H1 (cell line): ENCODE measurements at places on chromosomes 5 and 9. TPM values are rescaled to one million over a fixed set of nuclear protein-coding genes. Genes with fewer than 3 reads are reported as not detected.

DNA sequence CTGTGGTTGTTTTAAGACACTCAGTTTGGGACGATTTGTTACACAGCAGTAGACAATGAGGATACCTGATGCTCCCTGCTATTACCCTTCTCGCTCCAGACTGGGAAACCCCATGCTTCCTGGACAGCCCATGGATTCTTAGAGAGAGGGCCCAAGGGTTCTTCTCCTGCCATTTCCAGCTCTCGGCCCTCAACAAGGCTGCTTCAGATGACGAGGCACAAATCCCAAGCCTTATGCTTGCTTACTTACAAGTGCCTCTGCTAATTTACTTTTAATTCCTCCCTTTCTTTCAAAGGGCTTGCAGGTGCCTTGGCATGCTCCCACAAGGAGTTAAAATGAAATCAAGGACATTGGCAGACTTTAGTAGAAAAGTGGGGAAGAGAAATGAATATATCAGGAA lies 79.4 kb downstream of the GADD45G start:
- DNase-seq: no peak

DNA sequence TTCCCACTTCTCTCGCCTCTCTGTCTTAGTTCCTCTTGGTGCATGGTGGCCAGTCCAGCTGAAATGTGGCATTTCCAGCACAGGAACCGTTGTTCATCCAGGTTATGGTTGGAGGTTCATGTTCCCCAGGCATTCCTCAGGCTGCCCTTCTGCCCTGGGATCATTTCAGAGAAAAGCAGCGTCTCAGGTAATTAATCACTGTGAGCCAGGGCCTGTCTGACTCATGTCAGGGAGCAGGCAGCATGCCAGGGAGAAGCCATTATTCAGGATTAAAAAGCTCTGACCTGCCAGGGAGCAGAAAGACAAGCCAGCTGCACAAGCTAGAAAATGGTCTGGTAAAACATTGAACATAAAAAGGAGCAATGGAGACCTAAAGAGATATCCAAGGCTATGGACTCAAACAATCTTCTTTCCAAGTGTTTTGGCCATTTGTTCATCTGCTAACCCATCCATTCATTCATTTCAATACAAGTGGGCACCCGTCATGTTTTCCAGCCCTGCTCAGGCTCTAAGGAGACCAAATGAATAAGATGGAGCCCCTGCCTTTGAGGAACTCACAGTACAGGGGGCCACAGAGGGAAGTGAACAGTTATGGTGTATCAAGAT lies 241.4 kb downstream of the DRD1 start:
- no peak for DNase-seq

GRCh38 chr5:3599226-3600105 lies 3.8 kb downstream of the IRX1 start:
- no peak for DNase-seq

DNA sequence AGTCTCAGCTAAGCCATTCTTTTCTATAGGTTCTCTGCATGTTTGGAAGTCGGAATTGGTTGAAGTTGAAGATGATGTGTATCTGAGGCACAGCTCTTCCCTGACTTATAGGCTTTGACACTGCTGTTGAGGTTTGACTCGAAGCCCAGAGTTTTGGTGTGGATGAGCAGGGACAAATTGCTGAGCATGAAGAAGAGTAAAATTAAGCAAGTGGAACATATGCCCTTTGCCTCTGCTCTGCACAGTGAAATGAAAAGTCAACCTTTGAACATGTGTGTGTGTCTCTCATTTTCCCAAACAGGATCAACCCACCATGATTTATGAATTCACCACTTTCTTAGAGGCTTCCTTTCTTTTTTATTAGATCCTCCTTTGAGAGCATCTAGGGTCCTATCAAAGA lies 8.5 kb downstream of the HMHB1 start:
- DNase-seq: no peak

Gene SPATA31A3
- total RNA-seq: not detected in 2 replicates

- DNase-seq: no peak
Observed at GRCh38 chr5:112586596-112587062, 151.1 kb upstream of the APC start.

Gene IFNK
- total RNA-seq: not detected in 2 replicates

- DNase-seq: no peak
Observed at GRCh38 chr5:56307714-56308333, 74.7 kb upstream of the ANKRD55 start.

Gene SLC6A18
- total RNA-seq: not detected in 2 replicates

GRCh38 chr9:135198144-135198543 lies 110.7 kb downstream of the OLFM1 start:
- no peak for DNase-seq

GRCh38 chr5:151627650-151628049 lies 36.5 kb upstream of the FAT2 start:
- DNase-seq: no peak

DNA sequence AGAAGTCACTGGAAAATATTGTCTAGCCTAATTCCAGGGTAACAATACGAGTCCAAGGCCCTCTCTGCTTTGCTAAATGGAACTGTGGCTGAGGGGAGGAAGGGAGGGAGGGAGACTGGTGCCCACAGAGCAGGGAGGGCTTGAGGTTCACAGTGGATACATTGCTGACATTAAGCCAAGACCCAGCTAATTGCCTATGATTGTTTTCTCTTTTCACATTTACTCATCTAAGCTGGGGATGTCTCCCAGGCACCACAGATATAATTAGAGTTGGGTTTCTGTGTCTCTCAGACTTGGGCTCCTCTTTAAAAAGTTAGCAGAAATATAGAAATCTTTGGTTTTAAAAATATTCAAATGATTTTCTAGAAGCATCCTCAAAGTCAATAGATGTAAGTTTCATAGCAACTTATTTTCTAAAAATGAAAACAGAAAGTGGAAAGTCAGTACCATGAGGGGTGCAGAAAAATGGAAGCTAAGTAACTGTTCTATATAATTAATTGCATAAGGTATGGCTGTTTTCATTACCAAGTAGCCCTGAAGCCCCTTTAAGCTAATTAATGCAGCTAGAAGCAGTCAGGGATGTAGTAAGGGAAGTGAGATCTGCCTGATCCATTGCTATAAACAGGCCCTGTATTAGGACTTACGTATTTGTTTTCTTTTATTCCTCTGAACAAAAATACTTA lies 259.8 kb downstream of the NDUFS4 start:
- no peak for DNase-seq

GRCh38 chr5:50745221-50745910 lies 78.9 kb downstream of the PARP8 start:
- no peak for DNase-seq

Gene ZMYND19
- total RNA-seq: 58.5 and 58.7 TPM in 2 replicates

- DNase-seq: no peak
Observed at GRCh38 chr5:109630093-109630492, 59.6 kb upstream of the MAN2A1 start.

GRCh38 chr5:148541054-148541835 lies 113.1 kb downstream of the HTR4 start:
- no peak for DNase-seq

DNA sequence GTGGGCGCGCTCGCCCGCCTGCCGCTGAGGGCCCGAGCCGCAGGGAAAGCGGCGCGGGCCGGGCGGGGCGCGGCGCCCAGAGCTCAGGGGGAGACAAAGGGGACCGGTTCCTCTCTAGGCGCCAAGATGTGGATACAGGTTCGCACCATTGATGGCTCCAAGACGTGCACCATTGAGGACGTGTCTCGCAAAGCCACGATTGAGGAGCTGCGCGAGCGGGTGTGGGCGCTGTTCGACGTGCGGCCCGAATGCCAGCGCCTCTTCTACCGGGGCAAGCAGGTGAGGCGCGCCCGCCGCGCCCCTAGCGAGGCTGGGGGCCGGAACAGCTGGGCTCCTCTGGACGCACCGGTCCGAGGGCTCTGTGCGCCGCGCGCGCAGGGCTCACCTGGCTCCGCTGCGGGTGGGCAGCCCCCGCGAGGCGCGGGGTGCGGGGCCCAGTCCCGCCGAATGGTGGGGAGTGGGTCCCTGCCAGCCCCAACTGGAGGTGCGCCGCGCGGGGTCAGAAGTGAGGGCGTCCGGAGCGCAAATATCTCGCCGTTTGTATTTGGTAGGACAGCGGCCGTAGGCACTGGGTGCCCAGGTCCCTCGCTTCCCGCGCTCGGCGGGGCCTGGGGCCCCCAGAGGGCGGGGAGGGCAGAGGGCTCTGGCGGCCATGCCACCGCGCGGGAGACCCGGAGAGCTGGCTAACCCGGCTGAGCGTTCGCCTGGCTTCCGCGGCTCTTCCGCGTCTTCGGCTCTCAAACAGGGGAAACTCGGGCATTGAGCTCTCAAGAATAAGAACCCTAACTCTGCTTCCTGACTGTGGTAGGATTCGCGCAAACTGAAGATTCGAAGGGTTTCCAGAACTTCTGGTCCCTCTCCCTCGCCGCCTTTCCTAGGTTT lies 607 bp downstream of the UHRF2 start:
- DNase-seq: no peak

- no peak for DNase-seq
Observed at GRCh38 chr5:34957857-34958690, 28.7 kb downstream of the DNAJC21 start.

- DNase-seq: no peak
Observed at GRCh38 chr5:164048359-164048926, 543.0 kb downstream of the MAT2B start.

DNA sequence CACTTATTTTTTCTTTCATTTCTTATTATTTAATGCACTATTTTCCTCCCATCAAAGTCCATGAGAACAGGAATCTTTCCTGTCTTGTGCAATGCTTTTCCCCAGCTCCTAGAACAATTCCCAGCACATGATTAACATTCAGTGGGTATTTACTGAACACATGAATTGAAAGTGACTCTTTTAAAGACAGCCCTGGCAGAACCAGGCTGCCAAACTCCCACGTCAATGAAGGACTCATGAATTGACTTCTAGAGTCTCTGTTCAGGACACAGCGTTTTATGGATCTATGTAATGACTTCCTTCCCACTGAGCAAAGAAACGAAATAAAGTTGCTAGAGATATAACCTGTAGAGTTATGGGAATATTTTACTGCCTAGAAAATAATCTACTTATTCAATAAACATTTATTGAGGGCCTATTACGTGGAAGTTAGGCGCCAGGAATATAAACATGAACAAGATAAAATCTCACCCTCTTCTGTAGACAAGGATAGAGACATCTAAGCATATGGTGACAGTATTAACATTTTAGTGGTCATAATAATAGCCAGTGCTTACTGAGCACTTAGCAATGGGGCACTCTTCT lies 485.9 kb upstream of the KLF4 start:
- no peak for DNase-seq

DNA sequence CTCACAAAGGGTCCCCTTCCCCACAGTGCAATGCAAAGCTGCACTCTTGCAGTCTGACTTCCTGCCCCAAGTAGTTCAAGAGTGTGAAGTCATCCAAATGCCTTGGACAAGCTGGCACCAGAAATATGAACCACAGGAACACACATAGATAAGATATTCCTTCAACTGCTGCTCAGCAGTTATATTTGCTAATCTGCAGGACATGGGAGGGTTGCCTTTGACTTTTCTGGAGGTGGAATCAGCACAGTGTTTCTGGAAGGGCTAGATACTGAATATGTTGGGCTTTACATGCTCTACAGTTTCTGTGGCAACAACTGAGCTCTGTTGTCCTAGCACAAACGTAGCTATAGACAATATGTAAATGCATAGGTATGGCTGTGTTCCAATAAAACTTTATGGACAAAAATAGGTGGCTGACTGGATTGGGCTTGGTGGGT lies 96.7 kb upstream of the PCA3 start:
- no peak for DNase-seq

GRCh38 chr9:128689820-128690683 lies 1.0 kb downstream of the SET start:
- no peak for DNase-seq

Gene ZNF354B
- total RNA-seq: 10.8 and 12.4 TPM in 2 replicates

DNA sequence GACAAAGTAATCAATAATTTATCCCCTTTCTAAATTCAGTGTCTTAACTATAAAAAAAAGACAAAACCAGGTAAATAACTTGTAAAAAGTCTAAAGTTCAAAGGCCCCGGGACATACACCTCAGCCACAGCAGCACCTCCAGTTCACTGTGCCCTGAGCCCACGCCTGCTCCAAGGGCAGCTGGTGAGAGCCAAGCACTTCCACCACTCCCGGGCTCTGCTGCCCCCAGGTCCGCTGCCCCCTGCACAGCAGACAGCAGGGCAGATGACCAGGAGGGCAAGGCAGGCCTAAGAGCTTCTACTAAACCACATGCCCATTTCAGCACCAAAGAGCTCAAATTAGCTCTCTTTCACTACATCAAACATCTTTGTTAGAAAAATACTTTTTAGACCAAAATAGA lies 91.9 kb downstream of the CAMSAP1 start:
- no peak for DNase-seq

DNA sequence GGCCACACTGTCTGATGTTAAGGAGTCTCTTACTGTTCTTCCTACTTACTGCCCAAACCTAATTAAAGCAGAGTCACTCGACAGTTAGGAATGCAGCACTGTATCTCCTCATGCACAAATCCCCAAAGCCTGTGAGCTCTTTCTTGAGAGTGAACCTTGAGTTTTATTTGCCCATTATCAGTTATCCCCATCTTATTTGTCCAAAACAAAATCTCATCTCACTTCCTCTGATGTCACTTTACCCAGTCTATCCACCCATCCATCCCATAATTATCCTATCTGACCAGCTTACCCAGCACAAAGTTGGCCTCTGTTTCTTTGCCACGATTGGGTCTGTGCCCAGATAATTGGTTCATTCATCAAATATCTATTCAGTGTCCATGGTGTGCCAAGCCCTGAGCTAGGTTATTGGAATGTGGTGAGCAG lies 250.8 kb downstream of the SLIT3 start:
- no peak for DNase-seq

DNA sequence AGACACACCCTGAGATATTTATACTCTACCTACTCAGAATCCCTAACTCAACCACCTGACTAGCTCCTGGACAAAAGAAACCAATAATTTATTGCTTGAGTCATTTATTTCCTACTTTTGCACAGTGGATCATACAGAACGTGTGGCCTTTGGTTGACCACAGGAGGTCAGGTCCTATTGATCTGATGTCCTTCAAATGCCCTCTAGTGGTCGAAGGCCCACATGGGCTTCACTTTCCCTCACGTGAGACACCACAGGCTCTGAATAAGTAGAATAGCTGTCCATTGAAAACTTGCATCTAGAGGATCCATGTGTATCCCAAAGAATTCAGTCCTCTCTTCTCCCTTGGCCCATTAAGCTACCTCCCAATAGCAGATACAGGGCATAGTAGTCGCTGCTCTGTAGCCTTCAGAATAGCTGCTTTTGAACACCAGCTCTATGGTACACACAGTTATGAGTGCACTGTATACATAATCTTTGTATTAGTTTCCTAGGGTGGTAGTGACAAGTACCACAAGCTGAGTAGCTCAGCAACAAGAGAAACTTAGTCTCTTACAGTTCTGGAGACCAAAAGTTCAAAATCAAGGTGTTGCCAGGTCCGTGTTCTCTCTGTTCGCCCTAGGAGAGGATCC lies 177.6 kb upstream of the SMARCA2 start:
- DNase-seq: peak; percentile 61

Gene RNF20
- 61.9 and 65.2 TPM in 2 replicates for total RNA-seq

Gene PCDHGB3
- total RNA-seq: 1.3 and 1.6 TPM in 2 replicates

Gene MARVELD2
- total RNA-seq: 31.0 and 31.4 TPM in 2 replicates
